Left renal cortex interstitium (tissue), 4 donors: ENCODE measurements at places on chromosomes 7 and 10. TPM values are rescaled to one million over a fixed set of nuclear protein-coding genes. Genes with fewer than 3 reads are reported as not detected.

TUBB8 gene
- 0.95 TPM for polyA plus RNA-seq

CPED1 gene
- 44.4 TPM for polyA plus RNA-seq

PSMA2 gene
- polyA plus RNA-seq, result 255 TPM

FRAT2 gene
- 15.7 TPM for polyA plus RNA-seq

CDC123 gene
- polyA plus RNA-seq, result 110 TPM

TMEM26 gene
- 5.9 TPM for polyA plus RNA-seq

POLR2J2 gene
- 0.59 TPM for polyA plus RNA-seq

C10orf143 gene
- polyA plus RNA-seq, result 7.1 TPM

WDR86 gene
- polyA plus RNA-seq, result 21.3 TPM

- no peak for DNase-seq
Measured at GRCh38 chr7:34821932-34822558, 164.0 kb downstream of the NPSR1 start.

GRCh38 chr7:151666886-151667285 lies 147.2 kb upstream of the RHEB start:
- no peak for DNase-seq

- DNase-seq, result no peak
Measured at GRCh38 chr7:106657085-106657991, 3.6 kb downstream of the CCDC71L start.

GRCh38 chr7:133434246-133434865 lies 181.5 kb downstream of the EXOC4 start:
- peak; percentile 20 for DNase-seq

DNA sequence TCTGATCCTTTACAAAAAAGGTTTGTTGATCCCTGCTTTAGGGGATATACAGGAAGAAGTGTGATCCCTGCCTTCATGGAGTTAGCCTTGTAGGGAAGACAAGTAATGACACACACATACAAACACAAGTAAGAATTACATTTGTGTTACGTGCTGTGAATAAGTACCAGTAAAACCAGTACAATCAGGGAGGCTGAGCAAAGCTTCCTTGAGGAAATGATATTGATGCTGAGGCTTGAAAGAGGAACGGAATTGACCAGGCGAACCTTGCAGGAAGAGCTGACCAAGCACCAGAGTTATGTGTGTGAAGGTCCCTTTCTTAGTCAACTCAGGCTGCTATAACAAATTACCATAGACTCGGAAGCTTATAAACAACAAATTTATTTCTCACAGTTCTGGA lies 83.6 kb upstream of the CACUL1 start:
- DNase-seq, result no peak

DNA sequence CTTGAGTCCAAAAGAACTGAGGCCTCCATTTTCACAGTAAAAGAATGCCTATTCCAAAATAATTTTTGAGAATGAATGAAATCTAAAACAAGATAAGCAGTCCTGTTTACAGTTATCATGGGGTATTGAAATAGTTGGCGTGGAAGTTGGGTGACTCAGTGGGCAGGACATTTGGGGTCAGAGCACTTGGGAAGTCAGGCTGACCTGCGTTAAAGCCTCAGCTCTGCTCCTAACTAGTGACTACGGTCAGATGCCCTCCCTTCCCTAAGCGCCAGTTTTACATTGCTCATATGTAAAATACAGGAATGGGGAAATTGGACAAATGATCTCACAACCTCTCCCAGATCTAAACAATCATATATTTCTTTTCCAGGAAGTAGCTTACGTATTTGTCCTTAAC lies 2.3 kb upstream of the PAPSS2 start:
- no peak for DNase-seq

DNA sequence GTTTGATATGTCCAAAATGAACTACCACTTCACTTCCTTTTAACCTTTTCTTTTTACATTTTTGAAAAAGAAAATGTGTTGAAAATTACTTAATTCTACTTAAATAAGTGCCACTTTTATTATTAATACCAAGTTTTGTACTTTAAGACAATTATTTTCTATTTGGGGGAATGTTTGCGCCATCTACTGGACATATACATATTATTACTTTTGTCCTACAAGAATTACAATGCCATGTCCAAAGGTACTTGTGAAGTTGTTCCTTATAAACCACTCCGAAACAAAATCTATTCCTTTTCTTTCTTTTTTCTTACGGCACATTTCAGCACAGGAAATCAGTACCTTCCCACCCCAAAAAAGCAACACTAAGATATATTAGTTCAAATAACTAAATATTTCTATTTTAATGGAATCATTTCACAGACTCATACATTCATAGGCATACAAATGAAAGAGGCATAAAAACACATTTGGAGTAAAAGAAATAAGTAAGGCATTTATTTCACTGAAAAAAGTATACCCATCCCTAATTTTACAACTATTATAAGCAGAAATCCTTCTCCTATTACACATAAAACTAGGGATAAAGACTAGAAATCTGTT lies 169.9 kb downstream of the RNF133 start:
- no peak for DNase-seq

DNA sequence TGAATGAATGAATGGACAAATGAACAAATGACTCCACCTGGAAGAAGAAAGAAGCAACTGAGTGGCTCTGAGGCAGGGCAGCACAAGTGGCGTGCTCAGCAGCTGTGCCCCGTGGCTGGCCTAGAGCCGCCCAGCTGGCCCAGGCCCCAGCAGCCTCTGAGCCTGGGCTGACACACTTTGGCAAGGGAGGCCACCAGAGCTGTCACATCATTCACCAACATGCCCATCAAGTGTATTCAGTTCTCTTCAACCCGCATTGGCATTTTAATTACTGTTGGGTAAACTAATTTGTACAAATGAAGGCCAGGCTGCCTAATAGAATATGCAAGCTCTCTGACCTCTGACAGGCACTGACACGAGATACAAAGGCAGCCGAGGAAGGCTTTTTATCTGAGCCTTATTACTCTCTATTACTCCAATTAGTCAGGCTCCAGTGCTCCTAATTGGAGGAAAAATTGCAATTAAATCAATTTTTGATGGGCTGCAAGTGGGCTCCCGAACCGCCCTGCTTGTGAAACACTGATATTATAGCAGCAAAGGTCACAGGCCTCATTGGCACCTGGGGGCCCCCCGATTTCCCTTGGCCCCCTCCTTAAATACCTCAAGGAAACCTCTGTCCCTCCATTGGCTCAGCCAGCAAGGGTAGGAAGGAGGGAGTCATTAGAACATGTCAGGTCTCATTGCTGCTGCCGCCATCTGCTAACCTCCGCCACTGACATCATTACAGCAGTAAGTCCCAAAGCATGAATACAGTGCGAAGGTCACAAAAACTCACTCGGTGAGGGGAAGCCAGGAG lies 41.9 kb downstream of the DPCD start:
- DNase-seq, result no peak

GRCh38 chr7:102073931-102074880 lies 212.5 kb upstream of the SH2B2 start:
- no peak for DNase-seq

- no peak for DNase-seq
Measured at GRCh38 chr7:88756802-88757201, 2.7 kb upstream of the ZNF804B start.

GRCh38 chr7:117062300-117062699 lies 109.0 kb downstream of the ST7 start:
- DNase-seq, result no peak

GRCh38 chr10:1534820-1535219 lies 202.5 kb downstream of the ADARB2 start:
- DNase-seq, result no peak

GRCh38 chr10:21314906-21315644 lies 210.4 kb downstream of the SKIDA1 start:
- no peak for DNase-seq

- DNase-seq, result no peak
Measured at GRCh38 chr10:103673606-103674005, 180.1 kb downstream of the NEURL1 start.

- DNase-seq, result no peak
Measured at GRCh38 chr10:119460369-119461195, 81.9 kb downstream of the RGS10 start.

DNA sequence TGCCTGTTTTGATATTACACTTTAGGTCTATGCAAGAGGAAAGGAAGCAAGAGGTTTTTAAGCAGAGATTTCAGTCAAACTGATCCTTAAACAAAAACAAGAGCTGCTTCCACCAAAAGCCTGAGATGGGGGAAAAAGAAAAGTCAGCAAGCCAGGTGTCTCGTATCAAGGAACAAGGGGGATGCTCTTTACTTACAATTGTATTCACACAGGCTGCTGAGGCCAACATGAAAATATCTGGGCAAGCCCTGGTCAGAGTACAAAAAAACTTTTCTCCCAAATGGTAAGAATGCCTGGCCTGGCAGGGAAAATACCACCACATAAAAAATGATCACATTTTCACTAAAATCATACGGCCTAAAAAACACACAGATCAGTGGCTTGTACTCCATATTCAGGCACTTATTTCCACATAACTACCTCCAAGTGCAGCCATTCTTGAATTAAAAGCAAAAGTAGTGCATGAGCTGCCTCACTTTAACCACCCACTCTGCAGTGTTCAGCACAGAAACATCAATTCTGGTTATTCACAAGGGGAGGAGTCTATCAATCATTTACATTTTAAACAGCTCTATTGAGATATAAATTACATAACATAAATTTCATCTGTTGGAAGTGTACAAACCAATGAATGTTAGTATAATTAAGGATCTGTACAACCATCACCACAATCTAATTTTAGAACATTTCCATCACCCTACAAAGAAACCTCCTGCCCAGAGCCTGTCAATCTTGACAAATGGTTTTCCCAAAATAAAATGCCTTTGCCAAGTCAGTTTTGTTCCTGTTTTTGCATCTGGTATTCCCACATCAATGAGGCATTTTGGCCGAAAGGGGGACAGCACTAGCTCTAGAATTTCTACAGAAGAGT lies 70.2 kb downstream of the GRB10 start:
- DNase-seq, result no peak

GRCh38 chr10:101028446-101029337 lies 2.2 kb downstream of the PDZD7 start:
- DNase-seq, result no peak

DNA sequence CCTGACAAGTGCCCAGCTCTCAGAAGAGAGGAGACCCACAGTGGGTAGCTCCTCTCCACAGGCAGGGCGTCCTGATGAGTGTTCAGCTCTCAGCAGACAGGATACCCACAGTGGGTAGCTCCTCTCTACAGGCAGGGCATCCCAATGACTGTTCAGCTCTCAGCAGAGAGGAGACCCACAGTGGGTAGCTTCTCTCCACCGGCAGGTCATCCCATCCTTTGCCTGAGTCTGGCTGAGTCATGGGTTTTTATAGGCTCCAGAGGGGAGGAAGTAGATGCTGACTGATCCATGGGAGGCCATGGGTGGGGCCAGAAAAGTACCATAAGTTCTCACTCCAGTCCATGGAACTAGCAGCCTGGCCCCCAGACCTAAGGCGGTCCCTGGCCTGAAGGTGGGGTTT lies 18.5 kb downstream of the CFAP70 start:
- no peak for DNase-seq
